ENCODE measurements at places on chromosomes 5 and 9. TPM values are rescaled to one million over a fixed set of nuclear protein-coding genes. Genes with fewer than 3 reads are reported as not detected.

DNA sequence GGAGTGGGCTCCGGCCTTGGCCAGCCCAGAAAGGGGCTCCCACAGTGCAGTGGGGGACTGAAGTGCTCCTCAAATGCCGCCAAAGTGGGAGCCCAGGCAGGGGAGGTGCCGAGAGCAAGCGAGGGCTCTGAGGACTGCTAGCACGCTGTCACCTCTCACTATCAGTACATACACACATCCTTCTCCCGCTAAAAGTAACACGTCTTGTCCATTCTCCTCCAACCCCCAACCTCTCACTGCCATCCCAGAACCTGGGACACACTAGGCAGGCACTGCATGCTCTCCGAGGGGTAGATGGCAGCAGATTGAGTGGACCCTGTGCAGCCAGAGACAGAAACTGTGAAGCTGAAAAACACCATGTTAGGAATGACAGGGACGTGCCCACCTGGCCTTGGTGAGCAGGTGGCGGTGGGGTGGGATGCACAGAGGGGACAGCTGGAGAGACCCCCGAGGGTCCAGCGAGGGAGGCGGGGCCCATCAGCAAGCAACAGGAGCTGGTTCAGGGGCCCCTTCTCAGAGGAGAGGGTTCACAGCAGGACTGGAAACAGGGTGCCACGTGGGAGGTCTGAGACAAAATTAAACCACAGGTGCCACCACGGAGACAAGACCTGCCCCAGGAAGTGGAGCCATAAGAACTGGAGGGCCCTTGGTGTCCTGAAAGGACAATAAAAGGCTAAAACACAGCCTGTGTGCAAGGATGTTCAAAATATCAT is 16.9 kb downstream of the SEMA4D start:
- DNase-seq, result no peak

- no peak for DNase-seq
Observed at GRCh38 chr5:151913425-151913824, 11.2 kb downstream of the GLRA1 start.

DNA sequence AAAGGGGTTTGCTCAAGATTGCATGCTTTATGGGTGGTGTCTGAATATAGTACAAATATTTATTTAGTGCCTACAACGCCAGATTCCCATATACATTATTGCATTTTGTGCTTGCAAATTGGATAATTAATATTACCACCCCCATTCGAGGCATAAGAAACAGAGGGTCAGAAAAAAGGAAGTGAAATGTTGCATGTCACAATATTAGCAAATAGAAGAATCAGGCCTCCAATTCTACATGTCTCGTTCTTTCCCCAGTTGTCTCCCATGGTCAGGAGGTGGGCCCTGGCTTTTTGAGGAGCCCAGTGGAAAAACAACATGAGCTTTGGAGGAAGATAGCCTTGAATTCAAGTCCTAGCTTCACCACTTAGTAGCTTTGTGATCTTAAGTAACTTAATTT is 98.1 kb upstream of the CCDC112 start:
- no peak for DNase-seq

PCDHGC3 gene
- 30.3 TPM for polyA plus RNA-seq

- no peak for DNase-seq
Observed at GRCh38 chr9:89397471-89397870, 79.2 kb downstream of the SECISBP2 start.

DNA sequence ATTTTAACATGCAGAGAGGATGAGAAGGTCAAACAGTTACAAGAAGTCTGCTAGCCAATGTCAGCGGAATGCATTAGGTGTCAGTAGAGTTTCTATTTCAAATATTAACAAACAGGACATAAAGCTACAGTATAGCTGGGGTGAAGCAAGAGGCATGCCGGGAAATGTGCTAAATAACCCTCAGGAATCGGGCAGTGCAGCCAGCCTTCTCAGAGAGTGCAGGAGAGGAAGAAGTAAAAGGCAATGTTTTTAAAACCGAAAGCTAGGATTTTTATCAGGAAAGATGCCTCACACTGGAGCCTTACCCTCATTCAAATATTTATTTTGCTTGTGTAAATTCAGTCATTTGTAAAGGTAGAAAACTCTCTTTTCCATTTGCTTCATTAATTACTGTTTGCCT is 59.1 kb upstream of the SH3GL2 start:
- DNase-seq, result no peak

DNA sequence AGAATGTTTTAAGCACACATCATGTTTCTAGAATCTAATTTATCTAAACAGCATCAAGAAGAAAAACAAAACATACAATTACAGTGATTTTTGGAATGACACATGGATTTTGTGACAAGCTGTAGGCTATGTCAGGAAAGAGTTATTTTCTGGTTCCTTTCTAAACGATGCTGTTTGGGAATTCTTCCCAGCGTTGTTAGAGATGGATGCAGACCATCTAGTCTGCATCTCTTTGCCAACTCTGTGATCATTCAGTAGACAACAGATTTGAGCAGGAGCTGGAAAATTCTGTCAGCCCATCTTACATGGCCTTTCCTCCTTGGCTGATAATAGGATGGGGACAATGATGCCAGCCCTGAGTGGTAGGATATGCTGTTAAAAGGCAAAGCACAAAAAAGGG is 295.7 kb upstream of the TRPC7 start:
- DNase-seq, result no peak

CARTPT gene
- polyA plus RNA-seq, result not detected

PCDHGA5 gene
- polyA plus RNA-seq, result 0.15 TPM

- no peak for DNase-seq
Observed at GRCh38 chr5:150139334-150139733, 16.3 kb downstream of the PDGFRB start.

GRCh38 chr5:50770441-50770840 is 104.0 kb downstream of the PARP8 start:
- DNase-seq, result no peak

All from stomach (tissue), 19 donors.